ENCODE measurements at places on chromosomes 2 and 18.

GRCh38 chr2:150063432-150063889, 424.0 kb downstream of the RND3 start:
- DNase-seq = no peak

DNA sequence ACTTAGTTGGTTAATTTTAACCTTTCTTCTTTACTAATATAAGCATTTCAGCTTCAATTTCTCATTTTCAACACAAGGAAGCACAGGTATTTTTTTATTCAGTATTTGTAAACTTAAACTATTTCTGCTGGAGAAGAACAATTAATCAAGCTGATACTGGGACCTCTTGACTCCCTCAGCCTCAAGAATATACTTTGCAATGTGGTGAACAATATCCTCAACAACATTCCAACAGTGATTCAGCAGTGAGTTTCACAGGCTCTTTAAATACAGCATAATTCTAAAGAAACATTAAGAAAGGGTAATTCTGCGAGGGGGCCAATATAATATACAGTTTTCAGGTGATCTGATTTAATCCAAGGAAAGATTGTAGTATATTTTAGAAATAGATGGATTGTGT, 10.0 kb downstream of the RAPGEF4 start:
- DNase-seq = no peak

DNA sequence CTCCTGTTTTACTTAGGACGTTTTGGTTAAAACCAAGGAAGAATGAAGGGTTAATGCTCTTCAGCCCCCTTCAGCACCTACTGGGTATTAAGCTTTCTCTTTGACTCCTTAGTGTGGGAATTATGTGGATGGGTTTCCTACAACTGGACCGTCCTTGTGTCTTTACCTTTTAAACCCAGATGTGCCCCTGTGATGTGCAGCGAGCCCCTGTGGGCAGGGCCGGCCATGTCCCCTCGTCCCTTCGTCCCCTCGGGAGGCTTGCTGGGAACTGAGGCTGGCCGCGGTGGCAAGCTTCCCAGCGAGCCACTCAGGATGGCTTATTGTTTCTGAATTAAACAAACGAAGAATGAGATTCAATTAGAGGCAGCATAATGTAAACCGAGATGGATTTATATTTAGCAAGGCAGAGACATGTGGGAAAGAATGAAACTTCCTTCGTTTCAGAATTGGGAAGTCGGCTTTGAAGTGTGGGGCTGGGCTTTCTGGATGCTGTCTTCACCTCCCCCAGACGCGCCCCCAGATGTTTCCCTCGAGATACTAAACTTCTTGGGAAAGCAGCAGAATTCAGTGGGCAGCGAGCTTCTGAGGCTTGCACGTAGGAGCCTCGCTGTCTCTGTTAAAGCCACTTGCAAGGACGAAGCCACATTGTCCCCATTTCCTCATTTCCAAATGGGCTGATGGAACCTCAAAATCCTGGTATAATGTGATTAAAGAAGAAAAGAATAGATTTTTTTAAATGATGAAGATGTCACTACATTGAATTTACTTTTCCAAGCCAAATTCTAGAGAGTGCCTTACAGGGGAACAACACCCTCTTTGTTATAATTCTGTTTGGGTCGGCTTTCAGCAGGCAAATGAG, 146.0 kb downstream of the VAPA start:
- DNase-seq = no peak

DNA sequence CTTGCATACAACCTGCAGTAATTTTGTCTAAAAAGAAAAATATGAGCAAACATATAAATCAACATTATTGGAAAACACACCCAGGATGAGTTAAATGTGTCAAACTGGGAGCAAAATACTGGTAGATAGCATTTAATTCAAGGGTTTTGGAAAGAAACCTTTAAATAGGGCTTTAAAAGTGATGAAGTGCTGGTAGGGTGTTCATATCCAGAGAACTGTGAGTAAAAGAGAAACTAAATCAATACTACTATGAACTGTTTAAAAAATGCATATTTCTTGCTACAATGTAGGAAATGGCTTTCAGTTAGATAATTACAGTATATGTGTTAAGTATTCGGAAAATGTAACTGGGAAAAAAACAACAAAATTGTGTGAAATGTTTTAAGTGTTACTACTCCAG, 117.8 kb downstream of the ATAD2B start:
- DNase-seq = no peak

GRCh38 chr2:189134485-189134884, 45.1 kb downstream of the COL5A2 start:
- DNase-seq = no peak

- peak; percentile 89 for DNase-seq
Observed at GRCh38 chr2:113181258-113182051, 7.7 kb downstream of the PSD4 start.

DNA sequence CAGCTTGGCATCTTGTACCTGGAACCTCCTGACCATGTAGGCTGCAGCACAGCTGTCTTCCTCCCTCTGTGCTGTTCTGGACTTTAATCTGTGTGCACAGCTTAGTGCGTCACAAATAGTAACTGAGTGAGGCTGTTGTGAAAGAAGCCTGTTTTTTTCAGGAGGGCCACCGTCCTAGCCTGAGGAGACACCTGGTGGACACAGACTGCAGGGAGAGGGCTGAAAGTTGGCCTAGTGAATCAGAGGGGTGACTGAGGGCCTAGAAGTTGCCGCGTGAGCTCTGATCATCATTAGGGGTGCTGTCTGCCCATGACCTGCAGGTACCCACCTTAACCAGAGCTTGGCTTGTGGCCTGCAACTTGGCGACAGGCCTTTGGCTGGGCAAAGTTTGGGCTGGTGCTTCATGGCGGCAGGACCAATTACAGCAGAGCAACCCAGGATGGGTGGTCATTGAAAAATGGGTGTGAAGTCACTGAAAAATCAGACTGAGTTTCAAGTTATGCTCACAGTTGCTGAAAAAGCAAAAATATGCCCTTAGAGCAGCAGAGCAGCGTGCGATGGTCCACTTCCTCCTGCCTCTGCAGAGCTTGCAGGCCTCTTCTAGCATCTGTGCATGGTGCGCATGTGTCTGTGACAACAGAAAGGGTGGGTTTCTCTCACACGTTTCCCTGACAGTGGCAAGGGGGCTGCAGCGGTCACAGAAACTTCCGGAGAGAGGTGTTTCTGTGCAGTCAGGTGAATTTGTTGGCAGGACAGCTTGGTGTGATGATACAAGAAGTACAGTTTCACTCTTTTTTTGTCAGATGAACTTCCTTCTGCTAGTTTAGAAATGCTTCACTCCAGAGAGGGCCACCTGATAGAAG, 9.6 kb downstream of the GDF7 start:
- DNase-seq = no peak

- no peak for DNase-seq
Observed at GRCh38 chr2:46974659-46975058, 59.1 kb upstream of the MCFD2 start.

DNA sequence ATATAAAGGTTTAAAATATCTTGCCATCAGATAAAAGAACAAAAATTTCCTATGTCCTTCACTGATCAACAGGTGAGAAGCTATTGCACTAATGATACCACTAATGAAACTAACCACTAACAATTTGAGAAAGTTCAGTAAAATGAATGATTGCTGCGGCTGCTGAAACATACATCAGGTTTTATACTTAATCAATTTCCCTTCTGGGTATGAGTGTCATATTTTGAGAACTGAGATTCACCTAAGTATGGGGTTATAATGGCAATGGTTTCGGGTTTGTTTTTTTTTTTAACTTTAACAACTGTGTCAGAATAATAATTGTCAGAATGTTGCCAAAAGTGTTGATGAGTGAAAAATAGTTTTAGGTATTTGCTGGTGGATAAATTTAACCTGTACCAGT, 151.3 kb upstream of the SLC39A10 start:
- no peak for DNase-seq

DNA sequence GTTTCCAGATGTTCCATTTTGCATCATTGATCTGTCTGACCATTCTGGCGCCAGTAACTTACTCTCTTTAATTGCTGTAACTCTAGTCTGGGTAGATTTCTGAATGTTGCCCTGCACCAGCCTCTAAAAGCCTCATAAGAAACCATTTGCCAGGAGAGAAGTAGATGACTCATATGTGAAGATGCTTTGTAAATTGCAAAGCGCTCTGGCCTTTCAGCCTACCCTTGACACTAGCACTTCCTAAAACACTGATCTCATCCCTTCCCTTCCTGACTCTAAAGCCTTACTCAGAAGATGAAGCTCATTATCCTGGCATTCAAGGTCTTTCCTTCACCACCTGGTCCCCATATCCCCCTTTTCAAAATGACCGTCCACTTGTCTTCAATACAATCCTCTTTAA, 193.2 kb upstream of the MEX3C start:
- no peak for DNase-seq

GRCh38 chr2:103887625-103888024, 966.3 kb upstream of the POU3F3 start:
- no peak for DNase-seq

- no peak for DNase-seq
Observed at GRCh38 chr2:85958731-85959130, 69.9 kb upstream of the ST3GAL5 start.

GRCh38 chr2:152099367-152100050, 665 bp upstream of the CACNB4 start:
- no peak for DNase-seq

GRCh38 chr2:159129269-159129668, 157.2 kb downstream of the WDSUB1 start:
- DNase-seq = no peak

GRCh38 chr2:8682719-8683667, 1.1 kb downstream of the ID2 start:
- peak; percentile 69 for DNase-seq

DNA sequence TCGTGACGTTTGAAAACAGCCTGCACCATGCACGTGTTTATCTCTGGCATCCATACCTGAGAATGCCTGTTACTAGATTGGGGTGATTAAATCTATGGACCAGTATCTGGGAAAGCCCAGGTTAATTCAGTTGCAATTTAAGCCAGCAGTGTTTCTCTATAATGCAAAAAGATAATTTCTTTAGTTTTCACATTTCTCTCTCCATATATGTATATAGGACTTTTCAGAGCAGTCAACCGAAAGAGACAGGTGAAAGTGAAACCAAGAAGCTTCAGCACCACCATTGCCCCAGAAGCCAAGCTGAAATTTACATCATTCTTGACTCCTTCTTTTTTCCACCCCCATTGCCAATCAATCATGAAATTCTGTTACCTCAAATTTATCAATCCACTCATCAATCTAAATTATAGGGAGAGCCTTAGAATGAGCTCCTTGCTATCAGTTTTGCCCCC, 2.7 kb upstream of the LRP2 start:
- DNase-seq = peak; percentile 49

- peak; percentile 44 for DNase-seq
Observed at GRCh38 chr2:202762556-202762955, 109.0 kb downstream of the ICA1L start.

DNA sequence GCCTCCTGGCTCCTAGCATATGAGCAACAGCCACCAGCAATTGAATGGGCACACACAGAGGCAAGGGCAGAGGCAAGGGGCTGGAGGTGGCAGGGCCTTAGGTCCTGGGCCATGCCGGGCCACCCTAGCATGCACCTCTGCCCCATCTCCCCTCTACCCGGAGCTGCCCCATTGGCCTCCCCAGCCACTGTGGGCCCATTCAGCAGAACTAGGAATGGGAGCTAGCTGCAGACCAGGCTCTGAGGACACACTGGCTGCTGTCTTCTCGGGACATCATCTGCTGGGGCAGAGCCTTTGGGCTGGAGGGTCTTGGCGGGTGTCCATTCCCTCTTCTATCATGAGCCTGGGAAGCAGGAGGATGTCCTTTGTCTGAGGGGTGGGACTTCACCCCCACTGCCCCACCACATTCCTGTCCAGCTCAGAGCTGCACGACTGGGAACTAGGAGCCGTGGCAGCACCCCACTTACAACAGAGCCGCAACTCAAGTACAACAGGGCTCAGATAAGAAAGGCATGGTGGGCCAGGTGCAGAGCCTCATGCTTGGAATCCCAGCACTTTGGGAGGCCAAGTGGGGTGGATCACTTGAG, 800 bp downstream of the VIL1 start:
- DNase-seq = no peak

GRCh38 chr18:28972333-28972907, 795.5 kb upstream of the CDH2 start:
- no peak for DNase-seq

DNA sequence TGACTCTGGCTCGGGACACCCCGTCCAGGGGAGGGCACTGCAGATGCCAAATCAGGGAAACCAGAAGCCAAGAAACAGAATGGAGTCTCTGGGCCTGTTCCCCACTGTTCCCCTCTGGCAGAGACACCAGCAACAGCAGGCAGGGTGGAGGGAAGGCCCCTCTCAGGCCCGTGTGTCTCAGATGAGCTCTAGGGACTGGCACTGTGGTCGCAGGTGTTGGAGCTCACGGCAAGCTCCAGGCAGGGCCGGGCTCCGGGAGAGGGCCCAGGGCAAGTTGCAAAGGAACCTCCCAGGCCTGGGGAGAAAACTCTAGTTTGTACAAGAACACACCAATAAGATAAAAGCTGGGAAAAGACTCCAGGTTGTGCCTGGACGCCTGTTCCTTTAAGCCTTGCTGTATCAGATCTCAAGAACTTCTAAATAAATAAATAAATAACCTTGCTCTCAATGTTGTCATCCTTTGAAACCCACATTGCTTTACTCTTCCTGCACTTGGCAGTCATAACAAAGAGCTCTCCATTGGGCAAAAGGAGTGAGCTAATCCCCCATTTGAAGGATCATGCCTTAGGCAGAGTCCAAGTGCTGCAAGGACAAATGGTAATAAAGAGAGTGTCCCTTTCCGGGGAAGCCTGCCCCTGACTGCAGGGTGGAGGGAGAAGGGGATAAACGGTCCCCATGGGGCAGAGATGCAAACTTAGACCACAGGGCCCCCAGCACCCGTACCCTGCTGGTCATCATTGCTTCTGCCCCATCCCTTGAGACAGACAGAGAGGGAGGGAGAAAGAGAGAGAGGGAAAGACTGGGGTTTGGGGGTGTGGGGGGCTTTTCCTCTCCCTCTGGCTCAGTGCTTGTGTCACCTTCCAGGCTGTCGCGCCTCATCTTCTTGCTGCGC, 33.3 kb downstream of the CNGA3 start:
- no peak for DNase-seq

GRCh38 chr2:66962716-66963115, 434.4 kb upstream of the ETAA1 start:
- DNase-seq = no peak

DNA sequence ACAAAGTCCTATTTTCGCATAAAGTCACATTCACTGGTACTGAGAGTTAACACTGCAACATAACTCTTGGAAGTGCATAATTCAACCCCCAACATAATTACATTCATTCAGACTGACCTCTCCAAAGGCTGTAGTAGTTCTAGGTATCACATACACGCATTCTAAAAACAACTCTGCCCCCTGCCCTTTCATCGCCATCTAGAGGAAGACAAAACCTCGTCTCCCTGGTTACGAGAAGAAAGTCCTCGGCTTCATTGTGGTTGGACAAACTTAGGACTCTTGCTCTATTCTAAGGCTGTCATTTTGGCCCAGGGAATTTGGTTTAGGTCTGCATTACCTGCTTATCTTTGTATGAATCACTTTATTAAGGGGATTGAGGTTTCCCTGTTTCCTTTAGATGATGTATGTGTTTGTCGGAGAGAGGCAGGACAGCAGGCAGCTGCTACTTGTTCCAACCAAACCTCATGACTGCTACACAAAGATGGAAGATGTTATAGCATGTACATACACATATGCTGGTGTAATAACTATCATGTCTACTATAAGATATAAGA, 215.4 kb upstream of the NRXN1 start:
- peak; percentile 3 for DNase-seq
